ENCODE measurements at places on chromosomes 4 and X.

GRCh38 chrX:155263854-155264628 is at the start of gene RAB39B:
Gene RAB39B, minus strand, starts transcription at chrX:155264491. Its CDS starts 203 bp downstream, at chrX:155264288.
- no peak for DNase-seq

DNA sequence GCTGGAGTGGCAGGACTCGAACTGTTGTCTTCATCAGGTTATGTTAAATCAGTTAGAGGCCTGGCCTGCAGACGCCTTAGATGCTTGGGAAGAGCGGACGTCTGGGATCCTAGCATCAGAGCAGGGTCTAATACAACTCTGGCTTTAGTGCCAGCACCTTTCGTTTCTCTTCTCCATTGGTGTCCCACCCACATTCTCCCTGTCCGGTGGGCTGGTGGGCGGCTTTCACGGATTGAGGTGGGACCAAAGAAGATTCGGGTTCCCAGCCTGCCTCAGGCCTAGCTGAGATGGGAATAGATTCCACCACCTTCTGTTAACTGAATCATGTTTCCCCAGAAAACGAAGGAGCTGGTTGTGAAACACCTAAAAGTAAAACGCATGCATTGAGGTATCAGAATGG is 939 bp downstream of the PDK3 start:
- DNase-seq = no peak

GRCh38 chr4:146458594-146458993 is 63.1 kb downstream of the SLC10A7 start:
- DNase-seq = no peak

GRCh38 chr4:169530048-169530447 is 82.3 kb downstream of the NEK1 start:
- DNase-seq = no peak

DNA sequence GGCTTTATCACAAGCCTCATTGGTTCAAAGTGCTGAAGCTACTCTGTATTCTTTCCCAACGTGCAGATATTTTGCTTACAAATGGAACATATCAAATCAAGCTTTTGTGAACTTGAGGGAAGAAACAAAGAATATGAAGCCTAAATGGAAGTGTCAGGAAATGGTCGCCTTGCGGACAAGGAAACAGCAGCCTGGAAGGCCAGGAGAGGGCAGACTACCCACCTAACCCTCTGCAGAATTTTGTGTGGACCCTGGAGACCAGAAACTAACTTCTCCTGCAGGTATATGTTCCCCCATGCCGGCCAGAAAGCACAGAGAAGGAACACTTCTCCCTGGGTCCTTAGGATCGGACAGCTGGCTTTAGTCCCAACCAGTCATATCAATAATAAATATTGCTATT is 1425.8 kb downstream of the PCDH7 start:
- DNase-seq = no peak

- no peak for DNase-seq
Observed at GRCh38 chrX:154012336-154012991, 7.2 kb downstream of the IRAK1 start.

DNA sequence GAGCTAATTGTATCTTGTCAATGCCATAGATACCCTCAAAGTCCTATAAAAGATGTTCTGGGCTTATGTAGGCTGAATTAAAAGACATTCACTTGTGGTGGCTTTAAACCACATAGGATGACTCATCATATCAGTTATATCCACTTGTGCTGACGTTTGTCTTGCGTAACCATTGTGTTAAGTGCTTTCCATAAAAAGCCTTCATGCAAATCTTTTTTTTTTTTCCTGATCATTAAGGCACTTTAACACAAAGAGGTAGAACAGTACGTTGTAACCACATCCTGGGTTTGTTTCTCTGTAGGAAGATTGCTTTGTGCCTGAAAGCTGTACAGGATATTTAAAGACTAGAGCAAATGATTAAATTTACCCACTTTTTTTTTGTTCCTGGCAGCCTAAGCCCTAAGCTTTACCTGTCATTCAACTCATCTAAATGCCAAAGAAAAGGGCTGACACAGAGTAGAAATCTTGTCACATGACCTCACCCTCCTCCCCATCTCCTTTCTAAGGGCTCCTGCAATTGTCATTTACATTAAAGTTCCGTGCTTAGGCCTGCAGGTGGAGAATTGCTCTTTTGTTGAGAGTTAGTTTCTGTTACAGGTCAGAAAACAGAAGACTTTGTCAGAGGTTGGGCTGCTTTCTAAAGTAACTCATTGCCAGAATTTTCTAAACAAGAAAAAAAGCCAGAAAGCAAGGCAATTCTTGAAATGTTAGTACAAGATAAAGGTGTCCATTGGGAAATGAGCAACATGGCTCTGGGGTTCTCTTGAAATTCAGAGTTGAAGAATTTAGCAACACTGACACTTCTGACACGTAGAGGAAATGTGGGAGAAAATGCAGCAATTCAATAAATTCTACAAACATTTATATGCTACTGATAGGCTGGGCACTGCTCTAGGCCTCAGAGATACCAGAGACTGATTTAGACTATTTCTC is 555.6 kb downstream of the PPARGC1A start:
- DNase-seq = no peak

DNA sequence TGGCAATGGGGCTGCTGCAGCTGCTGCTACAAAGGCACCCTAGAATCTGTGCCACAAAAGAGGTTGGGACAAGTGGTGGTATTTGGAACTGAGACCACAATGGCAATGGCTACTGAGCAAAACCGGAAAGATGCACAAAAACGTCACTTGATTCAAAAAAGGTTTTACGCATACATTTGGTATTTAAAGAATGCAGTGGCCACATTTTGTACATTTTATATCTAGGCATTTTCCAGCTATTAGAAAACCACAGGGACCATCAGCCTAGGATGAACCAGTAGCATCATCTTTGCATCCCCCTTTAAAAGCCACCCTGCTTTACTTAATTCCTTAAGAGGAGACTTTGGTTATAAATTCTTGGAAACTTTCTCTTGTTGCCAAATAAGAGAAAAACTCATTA is 104.8 kb upstream of the CXCL13 start:
- DNase-seq = no peak

DNA sequence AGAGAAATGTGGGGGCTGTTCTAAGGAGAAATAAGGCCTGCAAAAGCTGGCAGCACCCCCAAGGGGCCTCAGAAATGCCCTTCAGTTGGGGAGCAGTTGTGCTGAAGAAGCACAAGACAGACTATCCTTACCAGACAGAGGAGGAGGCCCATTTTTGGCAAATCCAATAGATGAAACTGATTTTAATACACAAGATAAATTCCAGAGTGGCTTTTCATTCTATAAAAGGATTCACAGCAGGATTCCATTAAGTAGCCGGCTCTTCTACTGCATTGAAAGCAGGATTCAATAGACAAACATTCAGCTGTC is 8.1 kb downstream of the SEPTIN6 start:
- no peak for DNase-seq

- no peak for DNase-seq
Observed at GRCh38 chr4:79650794-79651431, 242.9 kb upstream of the GK2 start.

- DNase-seq = no peak
Observed at GRCh38 chrX:28773807-28774206, 186.6 kb downstream of the IL1RAPL1 start.

- DNase-seq = no peak
Observed at GRCh38 chr4:105572296-105572695, 19.9 kb downstream of the ARHGEF38 start.

- no peak for DNase-seq
Observed at GRCh38 chr4:107359208-107359607, 323.1 kb upstream of the DKK2 start.

- no peak for DNase-seq
Observed at GRCh38 chrX:121869876-121870477, 822.6 kb downstream of the GLUD2 start.

- DNase-seq = no peak
Observed at GRCh38 chr4:6328526-6328925, 58.9 kb downstream of the WFS1 start.

- no peak for DNase-seq
Observed at GRCh38 chrX:151000861-151001331, 17.8 kb downstream of the HMGB3 start.

- DNase-seq = no peak
Observed at GRCh38 chr4:81472281-81473182, 825 bp upstream of the RASGEF1B start.

DNA sequence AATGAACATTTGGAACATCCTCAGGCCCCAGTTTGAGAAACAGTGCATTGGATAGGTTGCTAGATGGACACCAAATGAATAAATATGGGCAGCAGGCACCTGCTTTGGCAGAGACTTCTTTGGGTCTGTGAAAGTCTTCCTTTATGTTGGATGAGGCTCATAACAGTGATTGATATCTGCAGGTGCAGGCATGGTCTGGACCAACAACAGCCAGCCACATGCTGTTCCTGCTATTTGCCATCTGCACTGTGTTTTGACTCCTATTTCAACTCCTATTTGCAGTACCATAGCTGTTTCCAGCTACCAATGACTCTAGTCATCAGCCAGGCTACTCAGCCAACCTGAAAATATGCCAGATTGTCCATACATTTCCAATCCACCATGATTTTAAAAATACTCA is 60.9 kb downstream of the ANAPC4 start:
- DNase-seq = no peak

GRCh38 chrX:16658284-16658683 is 8.3 kb downstream of the S100G start:
- DNase-seq = no peak

GRCh38 chrX:153908219-153908860 is 3.9 kb downstream of the AVPR2 start:
- DNase-seq = no peak

DNA sequence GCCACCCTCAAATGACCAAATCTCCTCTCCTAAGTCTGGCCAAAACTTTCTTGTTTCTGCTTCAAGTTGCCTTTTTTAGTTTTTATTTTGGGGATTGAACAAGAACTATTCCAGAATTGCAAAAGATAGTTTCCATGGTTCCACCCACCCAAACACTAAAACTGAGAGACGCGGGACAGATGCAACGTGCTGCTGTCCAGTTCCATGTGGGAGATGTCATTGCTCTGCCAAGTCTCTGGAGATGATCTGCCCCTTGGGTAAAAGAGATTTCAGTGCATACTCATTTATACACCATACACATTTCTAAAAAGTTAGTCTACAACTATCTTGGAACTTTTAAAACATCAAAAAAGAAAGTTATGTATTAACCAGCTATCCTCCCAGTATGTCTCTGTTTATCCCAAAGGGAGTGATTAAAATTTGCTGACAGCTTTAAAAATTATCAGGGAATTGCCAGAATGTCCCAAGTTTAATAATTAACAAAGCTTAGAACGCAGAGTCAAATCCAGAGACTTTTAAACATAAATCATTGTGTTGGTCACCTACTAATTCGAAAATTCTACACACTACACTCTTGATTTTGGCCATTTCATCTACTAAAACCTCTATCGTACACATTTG is 3.2 kb downstream of the MAOB start:
- DNase-seq = no peak

DNA sequence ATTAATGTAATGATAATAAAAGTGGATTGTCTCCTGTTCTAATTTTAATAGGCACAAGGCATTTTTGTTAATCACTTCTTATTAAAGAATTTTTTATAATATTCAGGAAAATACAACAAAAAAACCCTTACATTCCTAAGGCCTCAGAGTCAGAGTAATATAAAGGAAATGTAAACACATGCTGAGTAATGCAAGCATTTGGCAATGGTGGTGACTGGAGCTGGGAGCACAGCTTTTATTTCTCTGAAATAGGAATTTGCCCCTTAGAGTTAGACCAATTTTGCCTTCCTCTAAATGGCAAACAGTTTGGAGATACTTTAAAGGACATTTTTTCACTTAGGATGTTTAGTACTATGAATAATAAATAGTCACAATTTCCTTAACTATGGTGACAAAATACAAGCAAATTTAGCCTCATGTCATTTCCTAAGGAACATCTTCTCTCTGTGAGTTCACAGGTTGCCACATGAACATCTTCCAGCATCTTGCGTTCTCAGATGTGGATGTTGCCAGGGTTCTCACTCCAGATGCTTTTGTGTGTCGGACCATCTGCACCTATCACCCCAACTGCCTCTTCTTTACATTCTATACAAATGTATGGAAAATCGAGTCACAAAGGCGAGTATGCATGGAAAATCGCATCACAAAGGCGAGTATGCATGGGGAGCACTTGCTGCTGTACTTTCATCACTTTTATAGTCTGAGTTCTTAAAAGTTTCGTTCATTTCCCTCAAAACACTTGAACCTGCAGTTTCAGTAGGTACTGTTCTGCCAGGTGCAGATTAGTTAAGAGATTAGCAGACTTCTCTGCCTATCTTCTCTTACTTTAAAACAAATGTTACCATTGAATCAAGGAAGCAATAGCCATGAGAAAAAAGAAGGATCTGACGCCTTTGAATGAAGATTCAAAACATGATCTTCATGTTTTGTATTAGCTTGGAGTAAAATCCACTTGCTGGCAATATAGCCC is 15.9 kb upstream of the F11 start:
- peak; percentile 12 for DNase-seq

DNA sequence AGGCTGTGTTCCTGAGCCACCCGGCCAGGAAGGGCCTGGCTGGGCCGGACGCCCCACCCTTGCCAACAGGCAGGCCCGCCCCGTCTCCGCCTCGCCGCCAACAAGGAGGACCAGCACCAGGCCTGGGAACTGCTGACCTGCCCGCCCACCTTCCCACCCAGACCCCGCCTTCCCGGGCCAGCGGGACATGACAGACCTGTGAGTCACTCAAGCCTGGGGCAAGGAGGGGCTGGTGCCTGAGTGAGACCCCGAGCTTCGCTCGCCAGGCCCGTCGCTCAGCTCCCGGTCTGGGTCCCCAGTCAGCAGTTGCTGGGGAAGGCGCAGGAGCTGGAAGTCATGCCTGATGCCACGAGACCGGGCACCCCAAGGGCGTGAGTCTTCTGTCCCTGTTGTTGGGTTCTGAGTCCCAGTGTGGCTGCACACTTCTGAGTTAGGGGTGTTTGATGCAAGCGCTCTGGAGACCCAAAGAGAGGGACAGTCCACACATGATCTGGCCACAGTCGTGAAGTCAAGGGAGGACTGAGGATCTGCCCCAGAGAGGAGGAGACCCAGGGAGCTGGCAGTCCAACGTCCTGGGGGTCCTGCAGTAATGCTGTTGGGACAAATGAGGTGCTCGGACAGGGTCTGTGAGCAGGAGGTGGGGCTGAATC is at the start of gene DNASE1L1:
Gene DNASE1L1, minus strand, starts transcription at position 33 of the 650 bp plus-strand sequence. CDS start 3,686 bp downstream, outside the sequence.
- DNase-seq = peak; percentile 57

DNA sequence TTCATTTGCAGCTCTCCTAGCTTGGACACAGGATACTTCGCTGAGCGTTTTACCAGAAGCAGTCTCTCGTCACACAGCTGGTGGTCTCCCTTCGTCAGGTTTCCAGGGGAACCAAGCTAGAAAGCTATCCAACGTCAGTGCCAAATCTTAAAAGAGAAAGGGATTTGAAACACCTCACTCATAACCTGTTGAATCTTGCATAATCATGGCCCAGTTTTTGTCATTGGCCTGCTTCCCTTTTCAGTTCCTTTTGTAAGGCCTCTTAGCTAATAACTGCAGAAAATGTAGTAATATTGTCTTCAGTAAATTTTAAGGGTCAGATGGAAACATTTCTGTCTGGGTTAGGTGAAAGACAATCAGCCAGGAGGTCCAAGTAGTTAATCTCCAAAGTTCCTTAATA is 22.0 kb downstream of the RAB39B start:
- no peak for DNase-seq

DNA sequence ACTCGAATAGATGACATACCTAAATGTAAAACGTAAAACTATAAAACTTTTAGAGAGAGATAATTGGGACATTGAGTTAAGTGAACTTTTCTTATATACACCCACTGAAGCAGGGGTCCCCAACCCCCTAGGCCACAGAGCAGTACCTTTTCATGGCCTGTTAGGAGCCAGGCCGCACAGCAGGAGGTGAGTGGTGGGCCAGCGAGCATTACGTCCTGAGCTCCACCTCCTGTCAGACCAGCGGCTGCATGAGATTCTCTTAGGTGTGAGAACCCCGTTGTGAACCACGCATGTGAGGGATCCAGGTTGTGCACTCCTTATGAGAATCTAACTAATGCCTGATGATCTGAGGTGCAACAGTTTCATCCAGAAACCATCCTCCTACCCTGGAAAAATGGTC is 114.8 kb downstream of the HMX1 start:
- no peak for DNase-seq

Data from amniotic stem cell (primary cell).